ENCODE measurements at places on chromosomes 16 and 17.

- DNase-seq, result no peak
Observed at GRCh38 chr16:11203111-11203623, 52.8 kb downstream of the SOCS1 start.

DNA sequence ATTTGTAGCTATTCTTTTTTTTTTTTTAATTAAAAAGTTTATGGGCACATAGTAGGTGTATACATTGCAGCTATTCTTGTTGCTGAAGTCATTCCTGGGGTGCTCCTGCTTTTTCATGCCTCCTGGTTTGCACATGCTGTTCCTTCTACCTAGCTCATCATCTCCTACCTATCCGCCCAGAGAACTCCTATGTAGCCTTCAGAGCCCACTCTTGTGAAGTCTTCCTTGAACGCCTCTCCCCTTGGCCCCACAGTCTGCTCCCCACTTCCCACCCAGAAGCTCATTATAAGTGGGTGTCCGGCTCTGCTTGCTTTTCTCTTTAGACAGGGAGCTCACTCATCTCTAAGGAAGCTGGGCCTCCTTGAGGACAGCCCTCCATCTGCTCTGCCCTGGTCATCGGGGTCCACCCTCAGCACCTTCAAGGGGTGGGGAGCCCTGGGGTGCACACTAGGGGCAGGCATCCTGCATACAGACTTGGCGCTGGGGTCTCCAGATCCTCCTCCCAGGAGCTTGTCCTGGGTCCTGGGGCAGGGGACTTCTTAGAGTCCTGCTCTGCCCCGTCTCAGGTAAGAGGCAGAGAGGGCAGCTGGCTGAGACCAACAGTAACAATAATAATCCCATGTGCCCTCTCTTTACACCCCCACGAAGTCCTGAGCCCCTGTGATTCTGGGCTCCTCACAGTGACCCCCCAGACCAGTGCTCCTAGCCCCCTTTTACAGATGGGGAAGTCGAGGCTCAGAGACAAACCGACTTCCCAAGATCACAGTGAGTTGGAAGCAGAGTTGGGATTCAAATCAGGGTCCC, 3.5 kb upstream of the B9D1 start:
- no peak for DNase-seq

- no peak for DNase-seq
Observed at GRCh38 chr17:9986754-9987382, 81.8 kb upstream of the RCVRN start.

DNA sequence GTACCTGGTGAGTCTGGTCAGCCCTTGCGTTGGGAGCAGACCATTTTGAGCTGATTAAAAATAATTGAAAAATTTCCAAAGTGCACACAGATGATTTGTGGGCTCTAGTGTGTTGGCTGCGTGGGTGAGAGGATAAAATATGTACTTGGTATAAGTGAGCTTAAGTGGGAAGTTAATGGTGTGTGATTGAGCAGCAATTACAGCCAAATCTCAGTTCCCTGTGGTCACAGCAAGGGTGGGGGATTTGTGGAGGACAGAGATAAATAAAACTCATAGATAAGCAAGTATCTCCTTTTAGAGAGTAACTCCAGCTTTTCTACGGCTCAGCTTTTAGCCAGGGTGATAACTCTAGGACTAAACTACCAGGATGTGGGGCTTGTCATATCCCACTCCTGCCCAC, 390.4 kb downstream of the UTP18 start:
- no peak for DNase-seq

- no peak for DNase-seq
Observed at GRCh38 chr17:9421525-9421924, 154.1 kb downstream of the STX8 start.

- no peak for DNase-seq
Observed at GRCh38 chr17:81701288-81702071, 1.7 kb upstream of the MRPL12 start.

DNA sequence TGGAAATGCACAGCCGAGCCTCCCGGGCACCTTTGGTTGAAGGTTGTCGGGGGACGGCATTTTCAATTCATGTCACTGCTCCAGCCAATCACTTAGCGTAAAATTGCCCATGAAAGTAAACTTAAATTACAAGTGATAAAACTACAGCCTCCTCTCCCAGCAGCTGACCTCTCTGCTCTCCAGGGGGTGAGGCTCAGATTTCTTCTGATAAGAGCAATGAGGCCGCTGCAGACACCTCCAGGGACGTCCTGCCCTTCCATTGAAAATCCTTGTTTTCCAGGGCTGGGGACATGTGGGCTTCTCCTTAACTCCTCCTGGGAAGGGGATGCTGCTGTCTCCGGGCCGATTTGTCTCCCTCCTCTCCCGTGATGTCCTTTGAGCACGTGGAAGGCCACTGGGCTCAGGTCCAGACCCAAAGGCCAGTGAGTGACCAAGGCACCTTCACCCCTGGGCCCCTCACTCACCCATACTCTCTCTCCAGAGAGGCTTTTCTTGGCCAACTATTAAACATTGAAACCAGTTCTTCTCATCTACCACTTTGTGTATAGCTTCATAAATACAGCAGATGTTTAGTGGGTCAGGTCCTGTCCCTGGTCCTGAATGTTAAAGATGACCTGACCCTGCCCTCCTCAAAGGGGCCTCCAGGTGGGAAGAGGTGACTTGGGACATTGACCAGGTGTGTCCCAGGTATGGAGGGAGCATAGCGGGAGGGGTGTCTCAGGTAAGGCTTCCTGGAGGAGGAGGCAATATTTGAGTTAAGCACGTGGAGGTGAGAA, 52.3 kb downstream of the MGAT5B start:
- DNase-seq, result no peak

DNA sequence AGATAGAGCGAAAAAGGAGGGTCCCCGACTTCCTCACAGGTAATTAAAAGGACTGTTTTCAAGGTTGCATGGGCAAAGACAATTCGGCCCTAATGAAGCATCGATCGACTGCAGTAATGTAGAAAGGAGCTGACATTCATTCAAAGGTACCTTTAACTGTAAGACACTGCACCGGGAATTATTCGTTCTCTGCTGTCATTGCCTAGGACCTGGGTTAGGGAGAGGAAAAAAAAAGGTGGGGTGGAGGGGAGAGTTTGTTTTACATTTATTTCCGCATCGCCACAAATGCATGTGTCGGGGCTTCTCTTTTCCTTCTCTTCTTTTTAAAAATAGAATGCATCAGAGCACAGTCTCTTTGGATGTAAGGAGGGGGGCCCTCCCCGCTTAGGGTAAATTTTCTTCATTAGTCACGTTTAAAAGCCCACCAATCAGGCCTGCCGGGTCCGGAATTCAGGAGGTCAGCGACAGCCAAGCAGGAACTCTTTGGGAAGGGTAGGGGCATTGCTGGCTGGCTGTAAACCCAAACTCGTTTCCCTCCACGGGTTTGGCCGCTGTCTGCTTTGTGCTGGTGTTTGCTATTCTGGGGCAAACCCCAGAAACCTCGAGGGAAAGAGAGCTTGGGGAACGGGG, 496.2 kb upstream of the ZFHX3 start:
- DNase-seq, result no peak

DNA sequence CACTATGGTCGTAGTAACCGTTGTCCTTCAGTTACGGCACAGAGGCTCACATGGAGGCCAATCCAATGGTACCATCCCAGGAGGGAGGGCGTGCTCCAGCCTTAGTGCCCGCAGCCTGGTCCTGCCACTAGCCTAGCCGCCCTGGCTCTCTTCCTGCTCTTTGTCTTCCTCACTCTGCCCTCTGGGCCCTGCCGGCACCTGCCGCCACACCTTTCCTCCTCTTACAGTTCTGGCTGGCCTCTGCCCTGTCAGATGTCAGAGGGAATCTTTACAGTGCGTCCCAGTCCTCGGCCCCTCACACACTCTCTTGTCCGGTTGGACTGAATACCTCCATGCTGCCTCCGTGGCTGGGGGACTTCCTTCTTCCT, 23.4 kb downstream of the GINS2 start:
- DNase-seq, result no peak

DNA sequence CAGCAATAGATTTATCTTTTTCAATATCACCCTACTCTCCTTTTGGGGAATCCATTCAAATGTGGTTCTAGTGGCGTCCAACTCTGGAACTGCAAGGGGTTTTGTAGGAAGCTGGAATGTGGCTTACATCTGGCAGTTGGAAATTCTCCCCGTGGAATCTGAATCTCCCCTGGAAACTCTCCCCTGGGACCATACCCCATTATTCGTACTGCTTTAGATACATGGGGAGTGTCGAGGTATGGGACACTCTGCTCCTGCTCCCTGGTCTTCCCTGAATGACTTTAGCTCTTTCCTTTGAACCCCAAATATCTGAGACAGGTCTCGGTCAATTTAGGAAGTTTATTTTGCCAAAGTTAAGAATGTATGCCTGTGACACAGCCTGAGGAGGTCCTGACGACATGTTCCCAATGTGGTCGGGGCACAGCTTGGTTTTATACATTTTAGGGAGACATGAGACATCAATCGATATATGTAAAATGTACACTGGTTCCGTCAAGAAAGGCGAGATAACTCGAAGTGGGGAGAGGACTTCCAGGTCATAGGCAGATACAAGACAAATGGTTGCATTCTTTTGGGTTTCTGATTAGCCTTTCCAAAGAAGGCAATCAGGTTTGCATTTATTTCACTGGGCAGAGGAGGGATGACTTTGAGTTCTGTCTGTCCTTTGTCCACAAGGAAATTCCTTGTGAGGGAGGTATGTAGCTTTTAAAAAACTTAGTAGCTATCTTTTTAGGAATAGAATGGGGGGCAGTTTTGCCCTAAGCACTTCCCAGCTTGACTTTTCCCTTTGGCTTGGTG, 89.1 kb upstream of the CORO6 start:
- no peak for DNase-seq

GRCh38 chr17:9414471-9414870, 161.1 kb downstream of the STX8 start:
- DNase-seq, result no peak

DNA sequence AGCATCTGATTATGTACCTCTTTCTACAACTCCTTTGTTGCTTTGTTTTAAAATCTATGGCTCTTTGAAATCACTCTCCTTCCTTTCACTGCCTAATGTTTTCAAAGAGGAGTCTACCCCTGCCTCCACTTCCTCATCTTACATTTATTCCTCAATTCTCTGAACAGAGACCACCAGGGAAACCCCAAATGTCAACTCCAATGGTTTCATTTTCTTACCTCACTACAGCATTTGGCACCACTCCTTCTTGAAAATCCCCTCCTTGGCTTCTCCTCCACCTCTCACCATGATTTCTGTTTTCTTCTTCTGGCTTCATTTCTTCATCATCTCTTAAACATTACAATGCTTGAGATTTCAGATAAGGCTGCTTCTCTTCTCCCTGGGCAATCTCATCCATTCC, 2.4 kb upstream of the PIK3R5 start:
- no peak for DNase-seq

GRCh38 chr17:7634384-7634783, 4.4 kb downstream of the SHBG start:
- peak; percentile 95 for DNase-seq

DNA sequence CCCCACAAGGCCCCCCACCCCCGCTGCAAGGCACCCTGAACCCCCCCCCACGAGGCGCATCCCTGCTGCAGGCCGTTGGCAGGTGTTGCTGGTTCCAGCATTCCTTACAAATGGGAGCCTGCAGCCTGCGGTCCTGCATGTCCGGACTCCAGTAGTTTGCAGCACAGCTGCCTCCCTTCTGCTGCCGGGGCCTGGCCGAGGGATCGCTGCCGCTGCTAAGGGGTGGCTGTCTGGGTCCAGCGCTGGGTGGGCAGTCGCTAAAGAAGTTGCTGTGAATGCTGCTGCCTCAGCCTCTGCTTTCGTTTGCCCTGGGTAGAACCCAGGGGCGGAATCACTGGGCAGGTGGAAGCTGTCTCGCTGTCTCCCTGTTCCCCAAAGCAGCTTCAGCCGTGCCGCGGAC, 11.8 kb downstream of the UTS2R start:
- no peak for DNase-seq

- DNase-seq, result peak; percentile 99
Observed at GRCh38 chr16:4402439-4403132, 13.8 kb downstream of the CORO7 start.

DNA sequence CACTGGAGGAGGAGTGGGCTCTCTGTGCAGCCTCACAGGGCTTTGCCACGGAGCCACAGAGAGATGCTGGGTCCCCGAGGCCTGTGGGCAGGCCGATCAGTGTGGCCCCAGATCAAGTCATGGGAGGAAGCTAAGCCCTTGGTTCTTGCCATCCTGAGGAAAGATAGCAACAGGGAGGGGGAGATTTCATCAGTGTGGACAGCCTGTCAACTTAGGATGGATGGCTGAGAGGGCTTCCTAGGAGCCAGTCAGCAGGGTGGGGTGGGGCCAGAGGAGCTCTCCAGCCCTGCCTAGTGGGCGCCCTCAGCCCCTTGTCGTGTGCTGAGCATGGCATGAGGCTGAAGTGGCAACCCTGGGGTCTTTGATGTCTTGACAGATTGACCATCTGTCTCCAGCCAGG, 3.9 kb downstream of the NXPH3 start:
- DNase-seq, result no peak

GRCh38 chr17:72382971-72383722, 262.3 kb downstream of the SOX9 start:
- no peak for DNase-seq

- no peak for DNase-seq
Observed at GRCh38 chr16:57666353-57667047, 1.6 kb upstream of the ADGRG3 start.

DNA sequence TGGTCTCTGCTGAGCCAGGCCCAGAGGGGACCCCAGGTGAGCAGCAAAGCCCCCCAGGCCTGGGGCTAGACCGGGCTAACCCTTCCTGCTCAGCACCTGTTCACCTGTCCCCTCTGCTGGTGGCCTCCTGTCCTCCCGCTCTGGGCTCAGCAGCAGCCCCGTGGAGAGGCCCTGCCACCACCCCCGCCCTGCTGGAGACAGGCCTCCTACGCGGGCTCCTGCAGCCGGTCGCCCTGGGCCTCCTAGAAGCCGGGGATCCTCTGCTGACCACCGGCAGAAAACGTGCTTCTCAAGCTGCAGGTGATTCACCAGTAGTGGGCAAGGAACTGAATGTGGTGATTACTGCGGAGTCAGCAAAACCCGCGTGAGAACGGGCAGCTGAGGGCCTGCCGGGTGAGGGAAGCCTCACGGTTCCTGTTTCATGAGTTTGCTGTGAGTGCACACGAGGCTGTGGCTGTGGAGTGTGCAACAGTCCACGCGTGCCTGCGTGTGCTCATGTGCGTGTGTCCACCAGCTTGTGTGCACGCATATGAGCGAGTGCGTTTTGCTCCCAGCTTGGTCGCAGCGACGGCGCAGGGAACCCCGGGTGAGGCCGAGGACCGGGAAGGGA, 792 bp downstream of the SECTM1 start:
- no peak for DNase-seq

All from D721Med (cell line).